Retina (tissue), 1 donor: ENCODE measurements at places on chromosomes 2 and 18.

GRCh38 chr2:222307978-222308730, 9.4 kb upstream of the PAX3 start:
- DNase-seq = no peak

- DNase-seq = no peak
Observed at GRCh38 chr2:10476723-10477442, 28.8 kb upstream of the ODC1 start.

GRCh38 chr2:235936493-235936892, 231.7 kb downstream of the GBX2 start:
- DNase-seq = no peak

GRCh38 chr2:158729451-158729850, 65.7 kb upstream of the DAPL1 start:
- DNase-seq = no peak

DNA sequence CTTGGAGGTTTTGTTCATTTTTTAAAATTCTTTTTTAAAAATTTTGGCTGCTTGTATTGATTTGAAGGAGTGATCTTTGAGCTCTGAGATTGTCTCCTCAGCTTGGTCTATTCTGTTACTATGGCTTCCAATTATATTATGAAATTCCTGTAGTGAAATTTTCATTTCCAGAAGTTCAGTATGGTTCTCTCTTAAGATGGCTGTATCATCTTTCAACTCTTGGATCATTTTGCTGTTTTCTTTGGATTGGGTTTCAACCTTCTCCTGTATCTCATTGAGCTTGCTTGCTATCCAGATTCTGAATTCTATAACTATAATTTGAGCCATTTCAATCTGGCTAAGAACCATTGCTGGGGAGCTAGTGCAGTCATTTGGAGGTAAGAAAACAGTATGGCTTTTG, 270.8 kb upstream of the NT5C1B start:
- no peak for DNase-seq

DNA sequence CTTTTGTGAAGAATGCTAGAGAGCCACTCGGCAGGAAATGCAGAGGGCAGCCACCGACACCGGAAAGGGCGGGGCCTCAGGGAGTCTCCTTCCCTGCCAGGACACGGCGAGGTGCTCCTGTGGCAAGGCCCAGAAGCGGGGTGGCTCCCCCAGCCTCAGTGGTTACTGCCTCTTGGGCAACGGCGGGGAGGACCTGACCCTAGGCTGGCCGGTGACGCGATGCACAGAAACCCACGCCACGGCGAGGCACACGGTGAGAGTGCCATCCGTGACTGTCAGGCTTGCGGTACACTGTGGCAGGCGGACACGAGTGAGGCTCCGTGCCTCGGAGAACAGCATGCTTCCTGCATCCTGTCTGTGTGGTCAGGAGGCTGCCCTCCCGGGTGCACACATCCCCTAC, 47.8 kb downstream of the ZAP70 start:
- DNase-seq = no peak
